ENCODE measurements at places on chromosomes 3 and 15.

DNA sequence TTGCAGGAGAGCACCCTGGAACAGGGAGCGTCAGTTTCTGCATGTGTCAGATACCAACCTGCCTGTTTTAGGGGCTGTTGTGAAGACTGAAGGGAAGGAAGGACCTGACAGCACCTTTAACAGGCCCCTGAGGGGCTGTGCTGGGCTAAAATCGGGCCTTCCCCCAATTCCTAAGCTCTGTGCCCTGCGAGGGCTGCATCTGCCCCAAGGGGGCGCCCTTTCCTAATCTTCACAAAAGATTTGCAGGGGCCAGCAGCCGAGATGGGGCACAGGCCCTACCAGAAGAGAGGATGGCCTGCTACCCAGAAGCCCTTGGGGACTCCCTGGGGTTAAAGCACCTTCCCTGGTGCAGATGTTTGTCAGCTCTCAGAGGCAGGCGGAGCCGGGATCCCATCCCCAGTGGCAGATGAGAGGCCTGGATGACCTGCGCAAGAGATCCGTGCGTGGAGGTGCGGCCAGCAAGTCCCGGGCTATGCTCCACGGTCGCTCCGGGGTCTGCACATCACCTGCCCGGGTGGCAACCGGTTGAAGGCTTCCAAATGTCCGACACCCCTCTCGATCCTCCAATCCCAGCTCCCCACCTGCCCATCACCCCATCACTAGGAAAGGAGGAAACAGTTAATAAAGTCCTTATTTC is 53.6 kb downstream of the RHCG start:
- DNase-seq: peak; percentile 8

GRCh38 chr3:186790261-186790981 is 7.0 kb downstream of the EIF4A2 start:
- DNase-seq: no peak

GRCh38 chr15:65083262-65083701 is 6.7 kb downstream of the KBTBD13 start:
- no peak for DNase-seq

GRCh38 chr3:75978686-75979085 is 193.3 kb upstream of the ZNF717 start:
- DNase-seq: no peak

Data from NCI-H748 treated with DMSO at 0.1 percent for 48 hours (cell line).